Stimulated activated memory B cell treated with anti-CD40 and anti-IgM and Interleukin-4, amounts not matched to agents 10 μg/mL and 1 μg/mL and 100 μg/mL, for 72 hours (primary cell): ENCODE measurements at places on chromosomes 12 and 14.
A peak's percentile ranks its signal among the peaks of the same experiment; 100 is the strongest.

- no peaks in the 10 kb centered on the region for H3K4me1 ChIP-seq
- no peak overlapping the region for H3K4me3 ChIP-seq
- H3K36me3 ChIP-seq = no peaks in the 10 kb centered on the region
- H3K27ac ChIP-seq = no peak overlapping the region
- no peaks in the 10 kb centered on the region for H3K27me3 ChIP-seq
- no peak for ATAC-seq
Measured at GRCh38 chr14:82642425-82642824, 1108.8 kb upstream of the SEL1L start.

DNA sequence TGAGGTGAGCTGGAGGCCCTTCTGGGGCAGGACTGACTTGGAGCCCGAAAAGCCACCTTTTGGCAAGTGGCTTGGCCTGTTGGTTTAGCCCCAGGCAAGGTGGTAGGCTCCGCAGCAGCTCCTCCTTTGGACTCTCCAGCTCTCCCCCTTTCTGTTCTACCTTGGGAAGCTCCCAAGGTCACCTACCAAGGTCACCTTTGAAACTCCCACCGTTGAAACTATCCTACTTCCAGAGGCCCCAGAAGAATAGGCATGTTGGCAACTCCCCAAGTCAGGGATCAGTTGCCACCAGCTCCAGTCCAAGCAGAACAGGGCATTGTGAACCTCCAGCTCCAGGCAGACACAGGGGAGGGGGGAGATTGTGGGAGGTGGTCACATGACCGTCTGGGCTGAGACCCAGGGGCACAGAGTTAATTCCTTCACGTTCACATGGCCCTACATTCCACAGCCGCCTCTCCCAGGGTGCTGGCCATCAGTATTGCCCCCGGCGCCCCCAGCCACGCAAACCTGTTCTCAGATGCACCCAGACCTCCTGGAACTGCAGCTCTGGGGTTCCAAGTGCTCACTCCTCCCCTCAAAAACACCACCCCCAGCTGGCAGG is 14.4 kb downstream of the IRF2BPL start:
- no peak for ATAC-seq
- H3K27ac ChIP-seq = no peak overlapping the region
- peaks cover 9% of the 10 kb centered on the region for H3K27me3 ChIP-seq

GRCh38 chr12:103529306-103529705 is 33.5 kb upstream of the C12orf42 start:
- no peak for ATAC-seq
- H3K27ac ChIP-seq = peak overlapping the region; percentile 94
- no peaks in the 10 kb centered on the region for H3K36me3 ChIP-seq
- no peaks in the 10 kb centered on the region for H3K27me3 ChIP-seq
- peaks cover 47% of the 10 kb centered on the region for H3K4me1 ChIP-seq

DNA sequence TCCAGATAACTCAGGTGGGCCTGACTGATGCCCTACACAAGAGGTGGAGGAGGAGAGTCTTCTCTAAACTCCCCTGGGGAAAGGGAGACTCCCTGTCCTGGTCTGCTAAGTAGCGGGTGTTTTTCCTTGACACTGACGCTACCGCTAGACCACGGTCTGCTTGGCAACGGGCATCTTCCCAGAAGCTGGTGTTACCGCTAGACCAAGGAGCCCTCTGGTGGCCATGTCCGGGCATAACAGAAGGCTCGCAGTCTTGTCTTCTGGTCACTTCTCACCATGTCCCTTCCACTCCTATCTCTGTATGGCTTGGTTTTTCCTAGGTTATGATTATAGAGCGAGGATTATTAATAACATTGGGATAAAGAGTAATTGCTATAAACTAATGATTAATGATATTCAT is 965.5 kb downstream of the TMEM121 start:
- no peak overlapping the region for H3K4me3 ChIP-seq
- no peak overlapping the region for H3K27ac ChIP-seq
- peaks cover 16% of the 10 kb centered on the region for H3K4me1 ChIP-seq
- no peaks in the 10 kb centered on the region for H3K27me3 ChIP-seq
- ATAC-seq = no peak

DNA sequence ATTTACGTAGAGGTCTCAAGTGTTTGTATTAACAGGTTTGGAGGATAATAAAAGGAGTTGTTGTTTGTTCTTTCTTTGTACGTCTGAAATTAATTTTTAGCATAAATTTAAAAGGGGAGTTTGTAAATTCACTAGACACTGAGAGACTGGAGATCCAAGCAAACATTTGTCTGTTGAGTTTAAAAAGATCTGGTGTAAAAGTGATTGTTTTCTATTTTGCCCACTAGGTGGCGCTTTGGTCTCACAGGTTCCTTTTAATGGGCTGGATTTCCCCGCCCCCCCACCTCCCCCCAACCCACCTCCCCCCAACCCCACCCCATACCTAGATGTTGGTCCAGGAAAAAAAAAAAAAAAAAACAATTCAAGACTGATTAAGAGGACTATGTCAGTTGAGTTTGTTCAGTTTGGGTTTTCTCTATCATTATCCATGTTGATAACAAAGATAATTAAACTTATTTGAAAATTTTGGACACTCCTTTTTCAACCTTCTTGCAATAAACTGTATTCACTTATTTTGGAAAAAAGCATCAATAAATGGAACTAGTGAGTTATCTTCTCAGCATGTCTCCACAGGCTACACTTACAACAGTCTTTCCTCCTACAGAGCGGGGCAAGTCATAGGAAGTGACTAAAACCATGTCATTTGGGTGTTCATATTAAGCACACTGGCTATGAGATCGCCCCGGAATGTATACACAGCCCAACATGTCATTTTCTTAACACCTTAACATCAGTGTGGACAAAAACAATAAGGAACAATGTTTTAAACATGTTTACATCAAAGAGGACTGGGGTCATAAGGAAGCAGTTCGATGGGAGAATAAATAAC is 841.1 kb downstream of the NRXN3 start:
- H3K4me1 ChIP-seq = no peaks in the 10 kb centered on the region
- H3K27me3 ChIP-seq = no peaks in the 10 kb centered on the region
- no peak for ATAC-seq
- H3K4me3 ChIP-seq = no peak overlapping the region
- H3K36me3 ChIP-seq = no peaks in the 10 kb centered on the region

DNA sequence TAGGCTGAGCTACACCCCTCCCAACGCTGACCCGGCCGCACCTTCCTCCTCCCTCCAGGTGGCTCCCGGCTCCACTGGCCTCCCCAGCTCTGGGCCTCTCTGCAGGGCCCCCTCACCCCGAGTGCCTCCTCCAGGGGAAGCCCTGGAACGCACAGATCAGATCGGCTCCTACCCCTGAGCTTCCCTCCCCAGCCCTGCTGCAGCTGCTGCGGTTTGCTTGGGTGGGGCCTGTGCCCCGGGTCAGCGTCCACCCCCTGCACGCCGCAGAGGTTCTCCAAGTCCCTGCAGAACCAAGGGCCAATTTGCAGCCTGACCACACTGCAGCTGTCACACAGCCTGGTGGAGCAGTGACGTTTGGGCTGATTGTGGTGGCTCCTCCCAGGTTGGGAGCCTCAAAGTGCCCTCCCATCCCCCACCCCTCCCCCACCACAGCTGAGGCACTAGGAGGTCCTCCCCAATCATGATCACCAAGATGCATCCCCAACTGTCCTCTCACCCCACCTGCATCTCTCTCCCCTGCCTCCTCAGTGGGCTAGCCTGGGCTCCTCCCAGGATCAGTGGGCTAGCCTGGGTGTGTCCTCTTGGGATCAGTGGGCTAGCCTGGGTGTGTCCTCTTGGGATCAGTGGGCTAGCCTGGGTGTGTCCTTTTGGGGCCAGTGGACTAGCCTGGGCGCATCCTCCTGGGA is 12.8 kb upstream of the FBRSL1 start:
- H3K4me3 ChIP-seq = no peak overlapping the region
- no peaks in the 10 kb centered on the region for H3K36me3 ChIP-seq
- H3K27ac ChIP-seq = peak overlapping the region; percentile 10
- peaks cover 65% of the 10 kb centered on the region for H3K4me1 ChIP-seq
- ATAC-seq = peak; percentile 5
- no peaks in the 10 kb centered on the region for H3K27me3 ChIP-seq

- no peak overlapping the region for H3K27ac ChIP-seq
- no peak for ATAC-seq
- H3K4me1 ChIP-seq = no peaks in the 10 kb centered on the region
- H3K36me3 ChIP-seq = peaks cover 5% of the 10 kb centered on the region
Measured at GRCh38 chr14:32329690-32330285, 690 bp downstream of the AKAP6 start.

GRCh38 chr12:50082644-50083043 is 2.5 kb upstream of the SMARCD1 start:
- peaks cover 5% of the 10 kb centered on the region for H3K27me3 ChIP-seq
- no peak for ATAC-seq
- H3K36me3 ChIP-seq = peaks cover 8% of the 10 kb centered on the region
- no peak overlapping the region for H3K4me3 ChIP-seq
- peak overlapping the region; percentile 80 for H3K27ac ChIP-seq
- peaks cover 34% of the 10 kb centered on the region for H3K4me1 ChIP-seq

DNA sequence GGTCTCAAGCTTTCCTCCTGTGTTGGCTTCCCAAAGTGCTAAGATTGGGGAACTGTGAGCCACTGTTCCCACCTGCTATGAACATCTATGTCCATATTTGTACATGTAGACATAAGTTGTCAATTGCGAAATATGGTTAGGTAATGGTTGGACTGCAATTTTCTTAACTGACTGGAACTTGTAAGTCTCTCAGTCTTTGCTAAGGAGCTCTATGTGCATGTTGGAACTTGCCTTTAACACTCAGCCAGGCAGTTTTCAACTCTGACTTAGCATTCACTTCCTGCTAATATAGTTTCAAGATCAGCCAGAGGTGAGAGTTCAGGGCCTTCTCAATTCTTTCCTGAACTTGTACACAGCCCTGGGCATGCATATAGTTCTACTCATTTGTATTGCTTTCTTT is 44.5 kb upstream of the EEA1 start:
- peaks cover 23% of the 10 kb centered on the region for H3K36me3 ChIP-seq
- H3K27me3 ChIP-seq = no peaks in the 10 kb centered on the region
- H3K27ac ChIP-seq = peak overlapping the region; percentile 70
- no peak overlapping the region for H3K4me3 ChIP-seq

DNA sequence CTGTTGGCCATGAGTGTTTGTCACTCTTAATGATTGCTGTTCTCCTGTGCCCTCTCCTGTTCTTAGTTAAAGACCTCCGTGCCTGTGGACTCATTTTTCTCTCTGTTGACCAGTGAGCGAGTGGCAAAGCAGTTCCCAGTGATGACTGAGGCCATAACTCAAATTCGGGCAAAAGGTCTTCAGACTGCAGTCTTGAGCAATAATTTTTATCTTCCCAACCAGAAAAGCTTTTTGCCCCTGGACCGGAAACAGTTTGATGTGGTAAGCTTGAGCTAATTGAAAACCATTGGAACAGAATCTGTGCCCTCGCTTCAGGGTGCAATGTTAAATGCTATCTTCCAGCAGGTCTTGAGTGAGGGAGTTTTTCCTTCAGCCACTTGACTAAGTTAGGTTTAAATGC is 19.8 kb downstream of the ACAD10 start:
- H3K27me3 ChIP-seq = no peaks in the 10 kb centered on the region
- no peak for ATAC-seq
- peaks cover 55% of the 10 kb centered on the region for H3K36me3 ChIP-seq

DNA sequence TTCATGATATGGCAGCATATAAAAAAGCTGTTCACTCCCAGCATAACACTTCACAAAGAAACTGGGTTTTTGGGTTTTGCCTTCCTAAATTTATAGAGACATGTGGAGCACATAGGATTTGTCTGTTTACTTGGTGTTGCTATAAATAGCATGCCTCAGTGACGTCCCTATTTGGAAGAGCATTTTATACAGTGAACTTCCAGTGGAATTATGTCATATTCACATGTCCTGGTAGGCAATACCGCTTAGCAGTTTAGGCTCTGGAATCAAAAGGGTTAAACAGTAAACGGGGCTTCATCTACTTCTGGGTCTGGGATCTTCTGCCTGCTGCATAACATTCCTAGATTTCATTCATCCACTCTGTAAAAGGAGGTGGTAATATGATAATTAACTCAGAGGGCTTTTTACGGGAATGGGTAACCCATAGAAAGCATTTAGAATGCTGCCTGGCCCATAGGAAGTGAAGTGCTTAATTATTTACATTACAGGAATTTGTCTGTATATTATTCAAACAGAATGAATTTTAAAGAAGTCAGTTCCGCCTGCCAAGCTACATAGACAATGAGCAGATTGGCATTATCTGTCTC is 396.1 kb downstream of the TMTC2 start:
- H3K36me3 ChIP-seq = no peaks in the 10 kb centered on the region
- H3K27me3 ChIP-seq = no peaks in the 10 kb centered on the region
- H3K27ac ChIP-seq = no peak overlapping the region
- H3K4me1 ChIP-seq = no peaks in the 10 kb centered on the region

DNA sequence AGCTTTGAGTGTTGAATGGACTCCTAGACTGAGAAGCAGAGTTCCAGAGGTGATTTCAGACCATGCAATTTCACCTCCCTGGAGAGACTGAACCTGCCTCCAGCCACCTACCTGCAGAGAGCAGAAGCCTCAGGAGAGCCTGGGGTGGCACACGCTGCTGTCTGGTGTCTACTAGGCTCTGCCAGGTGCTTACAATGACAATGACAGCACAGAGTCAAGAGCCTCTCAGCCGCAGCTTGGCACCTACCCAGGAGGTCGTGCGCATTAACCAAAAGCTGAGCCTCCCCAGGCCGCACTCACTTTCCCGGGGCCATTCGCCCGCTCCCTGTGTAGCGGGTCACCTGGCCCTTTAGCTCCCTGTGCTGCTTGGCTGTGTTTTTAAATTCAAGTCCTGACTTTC is 63.2 kb downstream of the TESC start:
- no peak overlapping the region for H3K27ac ChIP-seq
- H3K27me3 ChIP-seq = peaks cover 17% of the 10 kb centered on the region
- H3K36me3 ChIP-seq = peaks cover 17% of the 10 kb centered on the region
- peaks cover 26% of the 10 kb centered on the region for H3K4me1 ChIP-seq
- H3K4me3 ChIP-seq = no peak overlapping the region
- ATAC-seq = no peak

GRCh38 chr12:91432089-91432488 is 249.5 kb upstream of the DCN start:
- ATAC-seq = no peak
- H3K4me1 ChIP-seq = no peaks in the 10 kb centered on the region
- no peak overlapping the region for H3K4me3 ChIP-seq
- no peaks in the 10 kb centered on the region for H3K36me3 ChIP-seq
- no peak overlapping the region for H3K27ac ChIP-seq
- H3K27me3 ChIP-seq = peaks cover 9% of the 10 kb centered on the region

- no peak for ATAC-seq
- no peak overlapping the region for H3K27ac ChIP-seq
- no peaks in the 10 kb centered on the region for H3K4me1 ChIP-seq
- peaks cover 69% of the 10 kb centered on the region for H3K36me3 ChIP-seq
- no peaks in the 10 kb centered on the region for H3K27me3 ChIP-seq
Measured at GRCh38 chr14:102445066-102445465, 64.5 kb downstream of the ANKRD9 start.

DNA sequence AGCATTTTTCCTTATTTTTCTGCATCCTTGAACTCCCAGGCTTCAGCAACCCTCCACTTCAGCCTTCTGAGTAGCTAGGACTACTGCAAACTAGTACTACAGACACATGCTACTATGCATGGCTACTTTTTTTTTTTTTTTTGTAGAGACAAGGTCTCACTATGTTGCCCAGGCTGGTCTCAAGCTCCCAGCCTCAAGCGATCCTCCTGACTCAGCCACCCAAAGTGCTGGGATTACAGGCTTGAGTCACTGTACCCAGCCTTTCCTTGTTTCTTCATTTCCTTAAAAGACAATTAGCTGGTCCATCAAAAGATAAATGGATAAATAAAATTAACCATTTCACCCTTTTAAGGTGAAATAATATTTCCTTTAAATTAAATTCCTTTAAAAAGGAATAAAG is 205.8 kb downstream of the SPTSSA start:
- no peak overlapping the region for H3K4me3 ChIP-seq
- H3K36me3 ChIP-seq = no peaks in the 10 kb centered on the region
- no peak overlapping the region for H3K27ac ChIP-seq
